Activated CD4-positive, alpha-beta T cell treated with anti-CD3 and anti-CD28 coated beads, Interleukin-2, amount 50 U/mL, for 16 hours (primary cell): ENCODE measurements at places on chromosomes 16 and 17.
A peak's percentile ranks its signal among the peaks of the same experiment; 100 is the strongest.

- DNase-seq: no peak
Observed at GRCh38 chr17:81063106-81064093, 28.4 kb downstream of the BAIAP2 start.

DNA sequence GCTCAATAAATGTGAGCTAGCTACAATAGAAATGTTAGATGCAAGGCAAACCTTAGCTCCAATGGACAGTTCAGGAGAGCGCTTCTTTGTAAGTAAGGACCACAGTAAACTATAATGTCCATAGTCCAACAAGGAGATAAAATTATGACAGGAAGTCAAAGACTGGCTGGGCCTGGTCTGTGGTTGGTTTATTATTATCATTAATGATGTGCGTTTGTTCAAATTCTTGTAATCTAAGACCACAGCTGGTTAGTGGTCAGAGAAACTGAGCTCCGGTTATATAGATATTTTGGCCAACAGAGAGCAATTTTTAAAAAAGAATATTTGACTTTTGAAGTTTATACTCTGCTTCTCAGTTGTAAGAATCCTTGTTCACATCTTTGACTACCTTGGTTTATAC is 4.7 kb upstream of the CMTM2 start:
- DNase-seq: no peak

- DNase-seq: no peak
Observed at GRCh38 chr17:74295625-74296547, 21.9 kb downstream of the DNAI2 start.

- no peak for DNase-seq
Observed at GRCh38 chr17:33328129-33328528, 35.0 kb upstream of the ASIC2 start.

GRCh38 chr17:78433013-78433727 is 54.7 kb downstream of the PGS1 start:
- DNase-seq: no peak

DNA sequence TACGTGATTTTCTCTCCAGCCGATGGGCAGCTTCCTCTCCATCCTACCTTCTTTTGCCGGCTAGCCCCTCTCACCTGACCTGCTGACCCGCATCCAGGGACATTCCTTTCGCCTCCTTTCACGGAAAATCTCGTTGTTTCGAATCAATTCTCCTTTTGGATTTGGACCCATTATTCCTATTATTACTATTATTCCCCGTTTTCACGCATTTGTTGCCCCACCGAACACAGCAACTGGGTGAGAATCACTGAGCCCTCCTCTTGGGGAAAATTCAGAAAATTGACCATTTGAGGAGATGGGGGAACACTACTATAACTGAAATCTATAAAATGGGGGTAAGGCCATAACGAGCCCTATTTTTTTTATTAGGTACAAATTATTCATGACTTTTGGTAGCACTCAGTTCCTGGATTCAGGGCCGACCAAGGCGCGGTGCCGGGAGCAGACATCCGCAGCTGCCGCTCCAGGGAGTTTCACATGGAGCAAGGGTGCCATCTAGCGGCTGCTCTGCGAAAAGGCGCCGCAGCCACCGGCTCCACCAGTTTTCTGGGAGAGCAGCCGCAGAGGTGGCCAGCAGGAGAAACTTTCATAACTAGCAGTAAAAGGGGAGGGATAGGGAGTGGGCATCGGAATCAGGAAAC is 3.3 kb upstream of the HOXB8 start:
- peak; percentile 82 for DNase-seq

DNA sequence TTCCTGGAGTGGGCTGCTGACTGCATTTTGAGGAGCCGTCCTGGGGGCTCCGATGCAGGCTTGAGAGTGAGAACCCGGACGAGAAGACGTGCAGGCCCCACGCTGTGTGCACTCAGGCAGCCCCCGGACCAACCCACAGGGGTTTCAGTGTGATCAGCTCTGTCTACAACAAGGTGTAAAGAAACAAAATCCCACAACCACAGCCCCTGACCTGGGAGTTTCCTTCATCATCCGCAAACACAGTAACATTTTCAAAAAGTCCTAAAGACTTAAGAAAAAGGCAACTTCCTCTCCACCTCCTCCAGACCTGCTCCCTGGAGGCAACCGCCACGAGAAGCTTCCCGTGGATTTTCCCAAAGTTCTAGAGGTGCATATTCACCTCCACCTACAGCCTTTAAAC is 15.4 kb upstream of the MEAK7 start:
- DNase-seq: peak; percentile 23

DNA sequence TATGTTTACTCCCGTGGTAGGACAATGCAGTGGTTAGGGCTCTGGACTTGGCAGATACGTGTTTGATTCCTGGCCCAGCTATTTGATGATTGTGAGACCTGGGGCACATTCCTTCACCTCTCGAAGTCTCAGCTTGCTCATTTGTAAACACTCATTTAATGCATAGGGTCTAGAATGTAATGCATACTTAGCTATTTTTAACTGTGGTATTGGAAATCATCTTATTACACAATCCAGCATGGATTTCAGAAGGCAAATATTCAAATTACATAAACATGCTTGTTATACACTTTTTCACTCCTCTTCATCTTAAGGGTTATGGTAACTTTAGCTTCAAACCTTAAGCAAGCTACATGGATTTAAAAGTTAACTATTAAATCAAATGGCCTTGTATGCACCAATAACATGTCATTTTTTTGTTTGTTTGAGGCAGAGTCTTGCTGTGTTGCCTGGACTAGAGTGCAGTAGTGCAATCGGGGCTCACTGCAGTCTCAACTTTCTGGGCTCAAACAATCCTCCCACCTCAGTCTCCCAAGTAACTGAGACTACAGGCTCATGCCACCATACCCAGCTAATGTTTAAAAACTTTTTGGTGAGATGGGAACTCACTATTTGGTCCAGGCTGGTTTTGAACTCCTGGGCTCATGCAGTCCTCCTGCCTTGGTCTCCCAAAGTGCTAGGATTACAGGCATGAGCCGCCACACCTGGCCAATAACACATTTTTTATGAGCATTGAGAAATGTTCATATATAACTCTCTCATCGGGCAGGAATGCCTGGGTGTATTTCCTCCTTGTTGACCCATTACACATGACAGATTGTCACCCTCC is 52.5 kb downstream of the VAT1L start:
- no peak for DNase-seq

- DNase-seq: no peak
Observed at GRCh38 chr17:27593232-27593856, 37.6 kb upstream of the LGALS9 start.

GRCh38 chr17:10616502-10617119 is 40.5 kb downstream of the MYH3 start:
- DNase-seq: peak; percentile 75

- DNase-seq: no peak
Observed at GRCh38 chr16:52257534-52257933, 289.4 kb downstream of the TOX3 start.

DNA sequence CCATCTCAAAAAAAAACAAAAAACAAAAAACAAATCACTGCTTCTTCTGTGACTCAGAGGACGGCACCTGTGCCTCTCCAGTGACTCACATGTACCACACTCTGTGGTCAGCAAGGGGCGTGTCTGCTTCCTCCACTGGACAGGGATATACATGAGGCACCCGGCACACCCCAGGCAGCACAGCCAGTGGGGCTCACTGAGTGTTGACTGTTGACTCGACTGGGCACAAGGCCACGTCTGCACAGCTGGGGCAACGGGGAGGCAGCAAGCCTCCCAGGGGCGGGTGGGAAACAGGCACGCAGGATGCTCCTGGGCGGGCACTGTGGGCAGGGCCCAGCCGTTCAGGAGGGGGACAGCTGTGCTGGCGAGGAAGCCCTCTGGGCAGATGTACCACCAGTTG is 64.1 kb downstream of the TIMM22 start:
- DNase-seq: peak; percentile 63

GRCh38 chr17:50918933-50919296 is 52.8 kb upstream of the TOB1 start:
- DNase-seq: peak; percentile 25

DNA sequence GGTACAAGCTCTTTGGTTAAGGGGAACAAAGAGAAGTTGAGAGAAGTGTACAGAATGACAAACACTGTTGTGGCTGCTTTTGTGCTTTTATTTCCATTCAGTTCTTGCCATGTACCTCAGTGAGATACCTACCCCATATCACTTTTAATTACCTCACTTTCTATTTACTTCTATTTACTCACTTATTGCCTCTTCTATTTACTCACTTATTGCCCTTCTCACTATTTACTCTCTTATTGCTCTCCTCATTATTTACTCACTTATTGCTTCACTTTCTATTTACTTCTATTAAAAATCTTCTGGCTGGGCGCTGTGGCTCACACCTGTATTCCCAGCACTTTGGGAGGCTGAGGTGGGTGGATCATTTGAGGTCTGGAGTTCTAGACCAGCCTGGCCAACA is 41.9 kb downstream of the MBTD1 start:
- DNase-seq: no peak
